ENCODE measurements at places on chromosomes 11 and 22.

DNA sequence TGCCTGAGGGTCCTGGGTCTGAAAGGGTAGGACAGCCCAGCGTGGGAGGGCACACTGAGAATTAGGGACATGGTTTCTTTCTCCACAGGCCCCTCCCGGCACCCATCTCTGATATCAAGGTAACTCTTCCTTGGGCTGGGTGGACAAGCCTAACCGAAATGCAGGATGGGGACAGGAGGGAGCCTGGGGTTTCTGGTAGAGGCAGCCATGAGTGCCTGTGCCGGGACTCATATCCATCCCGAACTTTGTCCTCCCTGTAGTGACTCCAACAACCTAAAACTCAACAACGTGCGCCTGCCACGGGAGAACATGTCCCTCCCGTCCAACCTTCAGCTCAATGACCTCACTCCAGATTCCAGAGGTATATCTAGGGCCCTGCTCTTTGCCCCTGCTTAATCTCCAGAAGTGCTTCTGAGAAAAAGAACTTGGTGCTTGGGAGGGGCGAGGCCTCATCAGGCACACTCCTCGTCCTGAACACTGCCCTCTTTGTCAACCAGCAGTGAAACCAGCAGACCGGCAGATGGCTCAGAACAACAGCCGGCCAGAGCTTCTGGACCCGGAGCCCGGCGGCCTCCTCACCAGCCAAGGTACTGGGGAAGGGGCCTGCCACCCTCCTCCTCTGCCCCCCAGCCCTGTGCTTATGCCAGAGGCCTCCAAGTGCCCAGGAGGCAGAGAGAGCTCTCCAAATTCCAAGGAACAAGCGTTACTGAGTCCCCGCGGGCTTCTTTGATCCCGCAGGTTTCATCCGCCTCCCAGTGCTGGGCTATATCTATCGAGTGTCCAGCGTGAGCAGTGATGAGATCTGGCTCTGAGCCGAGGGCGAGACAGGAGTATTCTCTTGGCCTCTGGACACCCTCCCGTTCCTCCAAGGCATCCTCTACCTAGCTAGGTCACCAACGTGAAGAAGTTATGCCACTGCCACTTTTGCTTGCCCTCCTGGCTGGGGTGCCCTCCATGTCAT is 3.1 kb downstream of the TMEM25 start:
- peak; percentile 71 for DNase-seq

DNA sequence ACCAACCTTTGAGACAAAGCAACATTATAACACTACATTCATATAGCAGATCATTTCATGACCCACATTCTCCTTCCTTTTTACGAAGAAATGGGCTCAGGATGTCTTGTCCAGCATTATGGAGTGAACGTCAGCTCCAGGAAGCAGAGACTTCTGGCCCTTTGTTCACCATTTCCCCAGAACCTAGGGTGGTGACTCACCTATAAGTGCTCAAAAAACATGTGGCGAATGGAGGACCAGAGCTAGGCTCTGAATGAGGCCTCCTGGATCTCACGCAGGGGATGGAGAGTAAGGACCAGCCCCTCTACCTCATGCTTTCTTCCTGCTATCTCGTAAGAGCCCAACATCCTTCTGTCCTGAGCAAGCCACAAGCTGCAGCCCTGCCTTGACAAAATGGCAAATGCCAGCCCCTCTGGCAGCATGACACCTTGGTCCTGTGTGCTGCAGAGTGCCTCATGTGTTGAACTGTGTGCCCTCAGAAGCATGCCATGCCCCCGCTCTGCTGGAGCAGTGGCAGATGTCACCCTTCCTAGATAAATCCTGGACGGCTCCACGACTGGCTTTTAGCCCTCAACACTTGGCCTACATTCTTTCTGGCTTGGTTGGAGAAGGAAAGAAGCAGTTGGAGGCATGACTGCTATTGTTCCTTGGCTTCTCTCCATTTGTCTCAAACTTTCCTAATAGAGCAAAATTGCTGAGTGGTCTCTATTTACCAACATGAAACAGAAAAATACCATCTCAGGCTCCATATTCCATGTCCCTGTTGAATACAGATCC is 6.5 kb upstream of the ST3GAL4 start:
- no peak for DNase-seq

- no peak for DNase-seq
Measured at GRCh38 chr22:21938906-21939305, 13.7 kb downstream of the PPM1F start.

- DNase-seq, result no peak
Measured at GRCh38 chr22:27768027-27768653, 33.4 kb downstream of the MN1 start.

GRCh38 chr11:130314184-130314749 is 450 bp downstream of the ZBTB44 start:
- peak; percentile 55 for DNase-seq

- no peak for DNase-seq
Measured at GRCh38 chr22:45212992-45213751, 27.5 kb downstream of the KIAA0930 start.

- peak; percentile 9 for DNase-seq
Measured at GRCh38 chr11:103737747-103738146, 298.7 kb upstream of the DDI1 start.

All from SK-MEL-5 (cell line).